ENCODE measurements at places on chromosomes 3 and 15. TPM values are rescaled to one million over a fixed set of nuclear protein-coding genes. Genes with fewer than 3 reads are reported as not detected.

GRCh38 chr15:51759557-51760070 lies 8.2 kb downstream of the TMOD2 start:
- DNase-seq: no peak

DNA sequence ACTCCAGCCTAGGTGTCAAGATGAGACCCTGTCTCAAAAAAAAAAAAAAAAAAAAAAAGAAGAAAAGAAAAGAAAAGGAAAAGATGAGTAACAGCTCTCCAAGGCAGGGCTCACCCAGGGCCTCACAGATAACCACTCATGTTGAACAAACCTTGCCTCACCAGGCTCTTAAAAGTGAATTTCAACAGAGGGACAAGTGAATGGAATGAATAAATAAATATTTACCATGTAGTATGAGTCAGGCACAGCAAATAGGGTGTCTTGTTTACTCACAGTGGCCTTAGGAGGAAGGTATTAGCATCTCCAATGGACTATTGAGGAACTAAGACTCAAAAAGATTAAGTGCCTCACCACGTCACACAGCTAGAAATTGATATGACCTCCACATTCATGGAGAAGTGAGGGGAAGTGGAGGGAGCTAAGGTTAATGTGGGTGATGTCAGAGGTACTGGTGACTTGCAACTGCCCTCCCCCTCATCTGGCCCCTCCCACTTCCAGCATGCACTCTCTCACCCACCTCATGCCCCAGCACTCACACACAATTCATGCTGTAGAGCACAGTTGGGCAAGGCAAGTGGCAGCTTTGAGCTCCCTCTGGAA lies 255.5 kb downstream of the UACA start:
- no peak for DNase-seq

DNA sequence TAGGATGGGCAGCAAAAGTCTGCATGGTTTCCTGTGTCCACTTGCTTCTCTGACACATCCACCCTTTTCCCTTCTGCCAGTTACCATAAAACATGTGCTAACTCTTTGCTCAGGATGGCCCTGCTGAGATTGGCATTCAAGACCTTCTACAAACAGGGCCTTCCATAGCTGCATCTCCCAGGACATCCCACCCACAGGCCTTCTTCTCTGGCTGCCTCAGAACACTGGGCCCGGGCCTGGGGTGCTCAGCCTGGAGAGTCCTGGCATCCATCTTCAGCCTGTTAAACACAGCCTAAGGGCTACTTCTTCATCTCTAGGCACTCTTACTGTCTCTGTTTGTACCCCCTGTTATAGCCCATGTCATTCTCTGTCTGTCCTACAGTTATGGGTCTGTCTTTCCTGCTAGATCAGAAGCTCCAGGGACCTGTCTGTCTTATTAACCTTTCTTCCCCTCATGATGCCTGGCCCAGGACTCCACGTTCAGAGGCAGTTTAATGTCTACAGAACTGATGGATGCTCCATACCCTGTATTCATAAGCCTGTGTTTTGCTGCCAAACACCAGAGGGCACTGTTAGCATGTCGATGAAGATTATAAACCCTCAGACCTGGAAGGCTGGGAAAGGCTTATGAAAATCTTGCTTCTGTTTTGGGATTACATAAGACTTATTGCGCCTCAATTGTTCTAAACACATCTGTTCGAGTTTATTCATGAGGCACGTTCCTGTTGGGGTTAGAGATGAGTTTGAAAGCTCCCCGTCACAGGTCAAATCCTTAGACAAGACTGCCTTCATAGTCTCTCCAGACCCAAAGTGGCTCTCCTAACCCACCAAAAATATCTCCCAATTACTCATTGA lies 16.5 kb downstream of the SEMA3G start:
- no peak for DNase-seq

The FSIP1 gene
- total RNA-seq: 0.17 TPM

The CELSR3 gene
- total RNA-seq: 0.33 TPM

DNA sequence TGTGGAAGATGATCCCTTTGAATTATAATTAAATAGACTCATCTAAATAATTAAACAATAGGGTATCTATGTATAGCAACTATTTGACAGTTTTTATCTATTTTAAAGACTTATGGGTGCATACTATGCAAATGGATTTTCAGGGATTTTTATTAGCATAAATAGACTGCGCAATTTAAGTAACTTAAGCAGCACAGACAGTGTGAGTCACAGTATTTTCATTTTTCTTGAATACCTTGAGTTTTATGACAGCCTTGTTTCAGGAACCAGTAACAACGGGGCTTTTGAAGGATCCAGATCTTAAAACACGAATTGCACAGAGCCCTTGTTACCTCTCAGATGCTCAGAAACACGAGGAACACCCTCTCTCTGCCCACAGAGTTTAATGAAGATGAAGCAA lies 175.5 kb upstream of the CD96 start:
- DNase-seq: no peak

DNA sequence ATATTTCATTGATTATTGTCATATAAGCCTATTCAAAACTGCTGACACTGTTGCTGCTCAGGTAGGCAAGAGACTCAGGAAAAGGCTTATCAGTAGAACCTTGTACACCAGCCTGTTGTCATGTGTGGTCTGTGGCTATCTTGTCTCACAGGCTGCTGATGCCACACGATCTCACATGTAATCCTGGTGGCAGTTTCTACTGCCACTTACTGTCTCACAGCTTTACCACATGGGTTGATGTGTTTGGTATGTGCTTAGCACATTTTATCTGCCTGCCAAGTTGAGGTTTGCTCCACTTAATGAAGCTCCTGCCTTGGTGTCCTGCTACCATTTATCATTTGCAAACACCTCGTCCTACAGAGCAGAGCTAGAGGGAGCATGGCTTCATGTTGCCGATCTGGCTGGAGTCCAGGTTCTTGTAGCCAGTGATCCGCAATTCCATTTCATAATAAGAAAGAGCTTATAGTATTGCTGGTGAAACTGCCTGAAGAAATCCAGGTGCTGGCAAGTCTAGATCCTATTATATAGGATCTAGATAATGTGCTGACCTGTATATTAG lies 637.9 kb downstream of the NLGN1 start:
- DNase-seq: no peak

DNA sequence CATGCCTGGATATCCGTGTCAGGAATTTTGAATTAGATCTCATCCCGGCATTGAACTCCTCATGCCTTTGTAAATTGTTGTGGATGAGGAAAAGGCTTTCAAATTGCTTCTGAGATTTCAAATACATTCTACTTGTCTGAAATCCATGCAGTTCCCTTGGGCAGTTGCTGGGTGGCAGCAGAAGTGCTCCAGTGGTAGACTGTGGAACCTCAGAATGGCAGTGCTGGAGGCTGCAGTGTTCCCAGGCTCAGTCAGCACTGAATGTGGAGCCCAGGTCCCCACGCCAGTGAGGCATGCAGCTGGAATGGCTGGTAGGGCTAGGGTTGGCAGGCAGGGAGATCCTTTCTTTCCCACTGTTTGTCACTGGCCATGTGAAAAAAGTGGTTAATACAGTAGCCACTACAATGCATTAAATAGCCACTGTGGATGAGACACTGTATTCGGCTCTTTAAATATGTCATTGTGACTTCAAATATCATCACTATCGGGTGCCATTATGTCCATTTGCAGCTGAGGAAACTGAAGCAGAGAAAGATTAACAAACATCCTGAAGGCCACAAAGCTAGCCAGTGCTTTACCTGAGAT lies 98.6 kb downstream of the TPRG1 start:
- no peak for DNase-seq

DNA sequence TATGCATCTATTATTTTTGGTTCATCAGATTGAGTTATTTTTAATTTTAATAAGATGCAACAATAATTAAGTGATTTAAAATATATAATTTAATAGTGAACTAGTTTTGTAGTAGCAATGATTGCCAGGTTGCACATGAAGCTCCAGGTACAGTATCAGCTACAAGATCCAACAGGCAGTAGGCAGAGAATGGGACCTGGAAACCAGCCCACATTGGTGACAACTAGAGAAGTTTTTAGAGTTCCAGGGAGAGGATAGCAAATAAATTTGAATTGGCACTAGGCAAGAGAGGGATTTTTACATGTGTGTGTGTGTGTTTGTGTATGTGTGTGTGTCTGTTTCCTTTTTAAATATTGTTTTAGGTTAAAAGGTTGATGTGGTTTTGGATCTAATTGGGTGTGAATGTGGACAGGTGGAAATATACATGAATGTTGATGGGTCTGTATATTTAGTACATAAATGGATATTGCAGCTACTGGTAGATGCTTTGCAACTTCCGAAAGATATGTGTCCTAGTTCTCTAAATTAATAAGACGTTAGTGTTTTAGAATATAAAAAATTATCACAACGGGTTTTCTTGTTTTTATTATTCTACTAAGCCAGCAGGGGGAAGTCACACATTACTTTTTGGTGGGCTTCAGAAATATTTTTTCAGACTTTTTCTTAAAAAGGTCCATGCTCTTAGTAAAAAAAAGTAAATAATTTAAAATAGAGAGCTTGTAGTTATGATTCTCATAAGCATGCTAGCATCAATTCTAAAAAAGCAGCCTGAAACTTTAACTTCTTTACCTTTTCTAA lies 110.1 kb upstream of the GBE1 start:
- no peak for DNase-seq

Measured in liver (tissue), 10 donors.